Activated naive CD4-positive, alpha-beta T cell treated with anti-CD3 and anti-CD28 coated beads for 36 hours (primary cell): ENCODE measurements at places on chromosomes 3 and 15.

GRCh38 chr3:16478516-16478915, 35.0 kb downstream of the RFTN1 start:
- DNase-seq = no peak

- DNase-seq = no peak
These were observed 661.6 kb downstream of the SI start for GRCh38 chr3:164416491-164417222.

GRCh38 chr3:123313889-123314288, 112.1 kb downstream of the SEC22A start:
- no peak for DNase-seq

DNA sequence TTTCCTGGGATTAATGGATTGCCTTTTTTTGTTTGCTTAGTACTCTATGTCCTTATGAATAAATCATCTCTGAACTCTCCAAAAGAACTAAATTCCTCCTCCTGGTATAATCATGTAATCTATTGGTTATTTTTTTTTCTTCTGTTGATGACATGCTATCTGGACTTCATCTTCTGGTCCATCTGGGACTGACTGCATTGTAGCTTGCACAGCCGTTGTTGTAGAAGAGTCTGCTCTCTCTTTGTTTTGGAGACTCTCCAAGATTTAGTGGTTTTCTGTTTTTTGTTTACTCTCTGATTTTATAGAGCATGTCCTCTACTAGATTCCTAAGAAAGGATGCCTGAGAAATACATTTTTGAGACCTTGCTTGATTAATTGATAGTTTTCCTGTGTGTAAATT, 19.1 kb downstream of the IREB2 start:
- no peak for DNase-seq

GRCh38 chr15:85151145-85151544, 169.5 kb downstream of the PDE8A start:
- no peak for DNase-seq
